ENCODE measurements at places on chromosomes 2 and 18.

DNA sequence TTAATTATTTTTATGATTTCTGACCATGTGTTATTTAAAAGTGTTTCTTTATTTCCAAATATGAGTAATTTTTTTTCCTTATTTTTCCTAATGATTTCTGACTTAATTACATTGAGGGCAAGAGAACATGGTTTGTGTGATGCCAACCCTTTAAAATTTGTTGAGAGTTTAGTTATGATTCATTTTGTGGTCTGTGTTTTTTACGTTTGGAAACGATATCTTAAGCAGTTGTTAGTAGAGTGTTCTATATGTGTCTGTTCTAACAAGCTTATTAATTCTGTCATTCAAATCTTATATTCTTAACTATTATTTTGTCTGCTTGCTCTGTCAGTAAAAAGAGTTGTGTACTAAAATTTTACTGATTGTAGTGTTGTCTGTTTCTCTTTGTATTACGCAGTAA lies 15.0 kb downstream of the NAB1 start:
- no peak for DNase-seq

DNA sequence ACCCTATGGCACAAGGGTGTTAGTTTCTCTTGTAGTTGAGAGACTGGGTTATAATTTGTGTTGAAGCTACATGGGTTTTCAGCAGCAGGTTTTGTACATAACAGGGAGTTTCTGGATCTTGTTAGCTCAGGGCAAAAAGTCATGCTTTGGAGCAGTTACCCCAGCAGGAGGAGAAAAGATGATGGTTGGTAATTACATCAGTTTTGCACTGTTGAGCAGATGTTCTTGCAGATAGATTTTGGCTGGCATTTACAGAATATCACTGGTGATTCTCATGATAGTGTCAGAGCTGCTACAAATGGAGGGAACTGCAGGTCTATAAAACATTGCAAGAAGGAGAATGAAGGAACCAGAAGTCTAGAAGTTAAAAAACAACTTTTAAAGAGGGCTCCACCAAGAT lies 215.2 kb upstream of the ATP5MC3 start:
- no peak for DNase-seq

- no peak for DNase-seq
Observed at GRCh38 chr2:227177592-227178336, 13.3 kb downstream of the COL4A3 start.

- no peak for DNase-seq
Observed at GRCh38 chr2:16184945-16185660, 244.8 kb downstream of the MYCN start.

DNA sequence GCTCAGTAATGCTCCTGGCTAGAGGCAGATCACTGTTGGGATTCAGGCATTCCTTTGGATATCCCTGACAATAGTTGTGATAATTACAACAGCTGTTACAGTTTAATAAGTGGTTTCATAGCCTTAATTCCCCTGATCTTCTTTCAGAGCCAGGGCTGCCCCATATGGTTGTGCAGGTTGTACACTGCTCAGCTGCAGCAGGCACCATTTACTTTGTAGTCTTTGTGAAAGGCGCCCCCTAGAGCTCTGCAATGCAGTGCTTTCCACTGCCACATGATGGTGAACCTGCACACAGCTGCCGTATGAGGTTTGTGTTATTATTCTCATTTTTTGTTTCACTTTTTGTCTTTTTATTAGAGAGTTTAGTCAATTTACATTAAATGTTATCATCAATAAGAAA lies 239.1 kb downstream of the KCNS3 start:
- no peak for DNase-seq

- DNase-seq = peak; percentile 83
Observed at GRCh38 chr2:234587341-234588053, 90.6 kb upstream of the ARL4C start.

- DNase-seq = no peak
Observed at GRCh38 chr2:63287956-63288355, 237.3 kb downstream of the OTX1 start.

GRCh38 chr2:81734981-81735380 lies 1430.4 kb upstream of the LRRTM1 start:
- DNase-seq = no peak

DNA sequence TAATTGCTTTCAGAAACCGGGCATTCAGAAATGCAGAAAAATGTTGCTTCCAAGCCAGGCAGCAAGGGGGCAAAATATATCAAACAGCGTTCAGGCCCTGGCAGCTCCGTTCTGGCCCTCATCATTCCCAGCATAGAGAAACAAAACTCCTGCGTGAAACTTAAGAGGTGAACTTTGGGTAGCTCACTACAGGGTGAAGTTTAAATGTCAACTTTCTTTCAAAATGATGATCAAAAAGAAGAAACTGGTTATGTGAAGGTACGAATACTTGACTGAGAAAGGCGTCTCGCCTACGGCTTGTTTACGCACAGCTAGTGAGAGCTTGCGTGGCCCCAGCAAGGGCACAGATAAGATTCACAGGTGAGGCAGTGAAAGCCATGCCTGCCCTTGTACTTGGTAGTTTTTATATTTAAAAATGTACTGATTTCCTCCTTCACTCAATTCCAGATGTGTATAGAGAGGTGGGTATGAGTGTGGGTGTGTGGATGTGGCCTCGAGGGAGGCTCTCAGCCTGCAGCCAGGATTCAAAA lies 127.5 kb downstream of the NFATC1 start:
- no peak for DNase-seq

DNA sequence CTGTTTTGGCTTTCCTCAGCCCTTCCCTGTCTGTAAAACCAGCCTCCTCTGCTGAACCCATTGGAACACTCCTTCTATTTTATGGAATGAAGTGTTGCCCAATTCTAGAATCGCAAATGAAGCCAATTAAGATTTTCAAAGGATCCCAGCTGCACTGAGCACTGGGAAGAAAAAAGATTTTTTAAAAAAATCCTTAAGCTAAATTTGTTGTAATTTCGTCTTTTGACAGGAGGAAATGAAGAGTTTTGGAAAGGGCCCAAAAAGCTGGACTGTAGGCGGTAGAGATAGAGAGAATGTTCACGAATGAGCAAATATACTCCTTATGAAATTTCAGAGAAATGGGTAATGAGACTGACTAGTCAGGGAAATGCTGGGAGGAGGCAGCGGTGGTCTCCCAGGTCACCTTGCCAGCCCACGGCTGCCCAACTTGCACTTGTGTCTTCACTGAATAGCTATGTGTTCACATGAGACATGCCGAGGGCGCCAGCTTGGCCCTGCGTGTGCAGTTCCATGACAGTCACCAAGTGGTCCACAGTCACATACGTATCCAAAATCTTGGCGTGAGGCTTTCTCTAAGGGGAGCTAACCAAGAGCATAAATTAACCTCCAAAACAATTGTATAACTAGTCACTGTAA lies 69.9 kb downstream of the SGPP2 start:
- no peak for DNase-seq

- DNase-seq = no peak
Observed at GRCh38 chr2:240966906-240967680, 31.3 kb upstream of the SNED1 start.

- no peak for DNase-seq
Observed at GRCh38 chr2:24540011-24540477, 49.0 kb downstream of the NCOA1 start.

- no peak for DNase-seq
Observed at GRCh38 chr18:13377496-13377895, 158.9 kb downstream of the LDLRAD4 start.

DNA sequence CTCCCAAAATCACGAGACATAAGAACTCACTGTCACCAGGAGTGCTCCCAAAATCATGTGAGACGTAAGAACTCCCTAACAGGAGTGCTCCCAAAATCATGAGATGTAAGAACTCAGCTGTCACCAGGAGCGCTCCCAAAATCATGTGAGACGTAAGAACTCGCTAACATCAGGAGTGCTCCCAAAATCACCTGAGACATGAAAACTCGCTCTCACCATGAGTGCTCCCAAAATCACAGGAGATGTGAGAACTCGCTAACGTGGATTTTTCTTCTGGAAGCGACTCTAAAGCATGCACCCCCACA lies 53.1 kb downstream of the CTDP1 start:
- no peak for DNase-seq

GRCh38 chr2:151670846-151671597 lies 63.3 kb downstream of the NEB start:
- no peak for DNase-seq

GRCh38 chr2:177519534-177520115 lies 127.1 kb downstream of the AGPS start:
- no peak for DNase-seq

DNA sequence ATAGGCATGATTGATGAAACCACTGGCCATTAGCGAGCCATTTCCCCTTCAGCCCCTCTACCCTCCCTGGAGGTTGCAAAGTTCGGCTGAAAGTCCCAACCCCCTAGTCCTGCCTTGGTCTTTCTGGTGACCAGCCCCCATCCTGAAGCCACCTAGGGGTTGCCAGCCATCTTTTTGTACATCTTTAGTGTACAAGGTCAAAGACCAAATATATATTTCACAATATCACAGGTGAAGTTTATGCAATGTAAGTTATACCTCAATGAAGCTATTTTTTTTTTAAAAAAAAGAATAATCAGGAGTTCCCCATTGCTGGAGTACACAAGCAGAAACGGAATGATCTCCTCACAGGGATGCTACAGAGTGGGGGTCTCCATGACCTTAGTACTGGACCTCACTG lies 31.3 kb downstream of the OSBPL1A start:
- DNase-seq = no peak

- DNase-seq = no peak
Observed at GRCh38 chr18:10100196-10100595, 186.4 kb downstream of the VAPA start.

DNA sequence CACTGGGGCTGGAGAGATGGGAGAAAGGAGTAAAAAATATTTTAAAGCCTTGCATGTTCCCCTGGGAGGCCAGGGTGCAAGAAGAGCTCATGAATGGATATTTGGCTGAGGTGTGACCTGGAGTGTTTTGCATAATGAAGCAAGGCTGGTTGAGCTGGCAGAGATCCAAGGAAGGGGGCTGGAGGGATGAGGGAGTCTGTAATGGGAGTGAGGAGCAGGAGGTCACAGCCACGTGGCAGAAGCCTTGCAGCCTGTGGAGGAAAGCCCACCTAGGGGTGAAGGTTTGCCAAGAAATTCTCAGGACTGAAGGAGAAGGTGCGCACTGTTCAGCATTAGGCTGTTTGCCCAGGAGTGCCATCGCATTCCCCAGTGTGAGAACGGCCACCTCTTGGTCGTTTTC lies 40.3 kb upstream of the ATP8B1 start:
- peak; percentile 60 for DNase-seq

- no peak for DNase-seq
Observed at GRCh38 chr2:15725101-15725781, 133.6 kb downstream of the DDX1 start.

- DNase-seq = no peak
Observed at GRCh38 chr2:47299555-47299954, 103.4 kb upstream of the MSH2 start.

Measured in NCI-H1417 (cell line).